Endothelial cell (in vitro differentiated cells): ENCODE measurements at places on chromosomes 4 and X. TPM values are rescaled to one million over a fixed set of nuclear protein-coding genes. Genes with fewer than 3 reads are reported as not detected.

ETDB gene
- total RNA-seq = not detected

HAND2 gene
- 1.5 TPM for total RNA-seq

CSN1S1 gene
- total RNA-seq = not detected

COL4A5 gene
- 54.6 TPM for total RNA-seq

PAGE4 gene
- not detected for total RNA-seq

GPR173 gene
- total RNA-seq = 9.4 TPM
